ENCODE measurements at places on chromosomes 7 and 10.

DNA sequence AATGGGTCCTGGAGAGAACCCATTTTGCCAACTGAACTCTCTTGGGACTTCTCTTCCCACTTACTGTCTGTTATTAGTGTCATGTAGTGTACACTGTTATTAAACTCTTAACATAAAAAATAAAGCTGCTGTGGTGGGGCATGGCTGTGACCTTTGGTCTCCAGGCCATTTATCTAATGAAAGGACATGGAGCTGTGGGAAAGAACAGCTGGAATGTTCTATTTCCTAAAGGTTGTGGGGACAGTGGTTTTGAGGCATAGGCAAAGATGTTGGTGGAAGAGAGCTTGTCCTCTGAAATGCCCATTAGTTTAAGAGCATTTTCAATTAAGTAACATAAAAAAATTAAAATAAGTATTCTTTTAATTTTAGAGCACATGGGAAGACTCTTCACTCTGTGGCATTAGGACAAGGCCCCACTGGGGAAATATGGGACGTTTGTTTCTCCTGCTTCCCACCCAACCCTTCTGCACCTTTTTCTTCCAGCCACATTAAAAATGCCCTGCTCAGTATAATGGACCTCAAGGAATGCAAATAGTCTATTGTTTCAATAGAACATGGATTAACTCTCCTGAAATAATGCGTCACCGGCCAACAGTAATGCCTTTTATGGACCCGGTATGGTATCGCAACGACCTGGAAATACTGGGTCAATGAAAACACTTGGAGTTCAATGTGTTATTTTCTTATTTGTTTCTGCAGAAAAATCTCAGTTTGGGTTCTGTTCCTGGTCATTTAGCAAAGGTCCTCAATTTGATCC lies 149.6 kb downstream of the BUB3 start:
- DNase-seq = no peak

DNA sequence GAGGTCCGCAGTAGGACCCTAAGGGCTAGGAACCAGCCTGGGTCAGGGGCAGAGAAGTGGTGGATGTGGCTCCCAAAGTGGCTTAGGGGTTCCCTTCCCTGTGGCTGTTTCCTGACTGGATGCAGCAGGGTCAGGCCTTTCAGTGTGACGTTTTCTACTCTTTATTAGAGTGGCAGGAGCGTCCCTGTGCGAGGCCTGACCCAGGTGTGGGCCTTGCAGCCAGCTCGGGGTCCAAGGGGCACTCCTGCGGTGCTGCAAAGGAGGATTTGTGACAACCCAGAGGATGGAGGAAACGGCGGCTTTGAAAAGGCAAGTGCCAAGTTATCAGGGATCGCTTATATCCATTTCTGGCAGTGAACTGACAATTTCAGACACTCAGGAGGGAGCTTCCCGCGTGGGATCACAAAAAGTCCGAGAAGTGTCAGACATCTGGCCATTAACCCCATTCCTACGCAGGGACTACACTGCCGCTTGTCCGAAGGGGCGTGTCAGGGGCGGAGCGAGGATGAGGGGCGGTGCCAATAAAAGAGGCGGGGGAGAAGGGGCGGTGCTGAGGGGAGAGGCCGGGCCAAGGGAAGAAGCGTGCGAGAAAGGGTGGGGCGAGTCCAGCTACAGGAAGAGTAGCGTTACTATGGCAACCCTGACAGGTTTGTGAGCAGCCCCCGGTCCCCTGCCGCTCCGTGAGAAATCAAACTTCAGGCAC lies 98.8 kb upstream of the ZNF722 start:
- peak; percentile 54 for DNase-seq

DNA sequence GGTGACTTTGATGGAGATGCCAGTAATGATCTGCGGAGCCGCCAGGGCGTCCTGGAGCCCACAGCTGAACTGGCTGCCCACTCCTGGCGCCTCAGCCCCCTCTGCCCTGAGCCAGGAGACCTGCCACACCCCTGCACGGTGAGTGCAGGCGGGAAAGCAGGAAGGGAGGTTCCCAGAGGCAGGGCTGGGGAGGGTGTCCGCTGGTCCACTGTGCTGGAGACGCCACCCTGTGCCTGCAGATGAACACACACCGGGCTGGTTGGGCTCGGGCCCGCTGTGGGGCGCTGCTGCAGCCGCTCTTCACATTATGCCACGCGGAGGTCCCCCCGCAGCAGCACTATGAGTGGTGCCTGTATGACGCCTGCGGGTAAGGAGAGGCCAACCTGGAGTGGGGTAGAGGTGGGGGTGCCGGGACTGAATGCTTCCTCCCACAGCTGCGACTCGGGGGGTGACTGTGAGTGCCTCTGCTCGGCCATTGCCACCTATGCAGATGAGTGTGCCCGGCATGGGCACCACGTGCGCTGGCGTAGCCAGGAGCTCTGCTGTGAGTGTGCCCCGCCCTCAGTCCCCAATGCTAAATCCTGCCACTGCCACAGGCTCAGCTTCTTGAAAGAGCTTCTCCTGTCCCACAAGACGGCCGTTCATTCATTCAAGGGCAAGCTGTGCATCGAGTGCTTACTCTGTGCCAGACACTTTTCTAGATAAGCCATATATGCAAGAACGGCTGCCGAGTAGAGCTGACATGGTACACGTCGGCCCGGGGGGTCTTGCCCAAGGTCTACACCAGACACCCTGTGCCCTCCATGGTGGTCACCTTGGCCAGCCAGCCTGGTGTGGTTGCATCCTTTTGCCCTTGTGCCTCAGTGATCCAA lies 14.3 kb upstream of the ZNF467 start:
- no peak for DNase-seq

DNA sequence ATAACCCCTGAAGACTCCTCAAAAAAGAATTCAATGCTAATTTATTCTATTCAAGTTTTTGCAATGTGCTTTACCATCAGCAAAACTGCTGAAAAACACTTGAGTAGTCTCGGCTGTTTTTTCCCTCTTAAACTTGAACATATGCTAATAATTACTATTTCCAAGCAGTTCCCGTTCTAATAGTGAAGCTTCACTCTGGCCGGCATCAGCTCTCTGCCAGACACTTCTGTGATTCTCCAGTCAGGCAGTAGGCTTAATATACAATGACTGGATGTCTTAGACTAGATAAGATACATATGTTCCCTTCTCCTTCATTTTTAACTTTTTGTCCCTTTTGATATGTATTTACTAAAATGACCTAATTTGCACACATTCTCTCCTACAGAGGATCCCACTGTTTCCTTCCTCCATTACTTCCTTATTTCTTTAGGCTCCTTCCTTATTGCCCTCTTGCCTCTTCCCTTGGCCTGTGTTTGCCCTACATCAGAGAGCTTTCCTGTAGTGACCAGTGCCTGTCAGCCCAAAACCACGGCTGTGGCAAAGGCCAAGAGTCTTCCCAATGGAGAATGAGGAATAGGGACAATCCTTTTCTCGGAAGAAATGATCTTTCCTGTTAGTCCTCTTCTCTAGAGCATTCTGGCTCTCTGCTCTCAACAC lies 23.5 kb downstream of the HEPACAM2 start:
- DNase-seq = no peak

GRCh38 chr10:11057994-11058393 lies 40.3 kb downstream of the CELF2 start:
- no peak for DNase-seq

DNA sequence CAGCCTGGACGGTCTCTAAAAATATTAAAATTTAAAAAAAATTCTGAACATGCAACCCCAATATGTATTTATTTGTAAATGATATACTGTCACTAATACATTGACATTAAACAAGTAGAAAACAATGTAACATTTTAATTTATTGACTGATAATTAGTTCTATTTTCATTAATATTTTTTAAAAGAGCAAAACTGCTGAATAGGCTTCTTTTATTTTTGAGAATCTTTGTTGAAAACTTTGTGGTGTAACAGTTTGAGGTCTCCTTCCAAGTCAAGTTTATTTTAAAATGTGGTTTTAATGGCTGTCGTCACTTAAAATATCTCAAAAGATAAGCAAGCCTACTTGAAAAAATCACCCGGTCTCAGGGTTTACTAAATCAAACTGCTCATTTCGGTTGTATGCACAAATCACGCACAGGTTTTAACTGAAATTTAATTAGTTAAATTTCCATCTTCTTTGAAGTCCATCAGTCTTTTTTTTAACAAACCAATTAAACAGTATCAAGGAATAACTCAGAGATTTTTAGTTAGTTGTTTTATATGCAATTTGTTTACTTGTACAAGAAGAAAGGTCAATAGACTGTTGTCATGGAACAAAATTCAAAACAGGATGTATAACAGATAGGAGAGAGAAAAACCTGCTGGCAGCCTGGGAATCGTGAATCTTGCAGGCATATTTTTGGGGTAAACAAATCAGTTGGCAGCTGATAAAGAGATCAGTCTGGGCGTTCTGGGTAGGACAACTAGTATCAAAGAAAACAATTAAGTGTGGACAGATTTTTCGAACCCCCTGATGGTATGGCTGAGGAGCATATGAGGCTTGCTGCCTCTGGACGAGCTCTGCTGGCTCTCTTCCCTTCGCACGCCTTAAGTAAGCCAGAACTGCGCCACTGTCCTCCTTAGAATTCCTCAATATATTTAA lies 9.7 kb upstream of the EDRF1 start:
- no peak for DNase-seq

DNA sequence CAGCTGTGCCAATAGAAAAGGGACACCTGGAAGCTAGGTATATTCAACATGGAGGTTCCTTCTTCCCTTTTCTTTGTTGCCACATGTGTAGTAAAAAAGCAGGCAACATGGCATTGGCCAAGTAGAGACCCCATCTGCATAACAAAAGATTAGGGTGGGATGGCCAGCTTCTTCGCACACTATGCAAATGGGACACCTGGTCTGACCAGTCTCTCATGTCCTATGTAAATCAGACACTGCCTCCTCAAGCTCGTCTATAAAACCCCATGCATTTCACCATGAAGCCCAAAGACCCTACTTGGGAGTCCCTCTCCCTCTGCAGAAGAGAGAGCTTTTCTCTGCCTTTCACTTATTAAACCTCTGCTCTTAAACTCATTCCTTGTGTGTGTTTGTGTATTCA lies 53.9 kb downstream of the MYL10 start:
- no peak for DNase-seq

GRCh38 chr7:6640246-6640721 lies 3.2 kb downstream of the ZNF316 start:
- DNase-seq = no peak

- DNase-seq = peak; percentile 85
Measured at GRCh38 chr10:42782446-42783180, at the start of gene BMS1. Gene BMS1, plus strand, starts transcription at chr10:42782795. Its CDS starts 1,600 bp downstream, at chr10:42784395.

- peak; percentile 55 for DNase-seq
Measured at GRCh38 chr7:142811154-142811737, 40.5 kb downstream of the PRSS2 start.

DNA sequence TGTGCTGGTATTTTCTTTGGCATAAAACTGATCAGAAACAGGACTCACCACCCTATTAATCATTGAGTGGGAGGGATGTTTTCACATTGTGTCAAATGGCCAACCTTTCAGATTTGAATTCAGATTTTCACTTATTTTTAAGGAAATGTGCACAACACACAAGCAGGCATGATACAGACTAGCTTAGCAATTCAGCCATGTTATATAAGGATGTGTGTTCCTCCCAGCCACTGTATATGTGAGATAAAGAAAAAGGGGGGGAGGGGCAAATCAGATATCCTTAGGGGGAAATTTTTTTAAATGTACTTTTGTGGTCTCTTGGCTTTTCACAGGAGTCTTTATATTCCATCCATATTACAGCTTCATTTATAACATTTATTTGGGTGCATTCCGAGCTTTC lies 3.1 kb downstream of the GAD2 start:
- no peak for DNase-seq

GRCh38 chr10:21520949-21521348 lies 4.5 kb downstream of the SKIDA1 start:
- no peak for DNase-seq
